Putamen (tissue), 1 donor: ENCODE measurements at places on chromosomes 13 and 19.

- DNase-seq, result peak; percentile 22
Observed at GRCh38 chr19:23273022-23273589, 22.9 kb upstream of the ZNF724 start.

- no peak for DNase-seq
Observed at GRCh38 chr13:87975035-87975434, 303.9 kb downstream of the SLITRK5 start.

DNA sequence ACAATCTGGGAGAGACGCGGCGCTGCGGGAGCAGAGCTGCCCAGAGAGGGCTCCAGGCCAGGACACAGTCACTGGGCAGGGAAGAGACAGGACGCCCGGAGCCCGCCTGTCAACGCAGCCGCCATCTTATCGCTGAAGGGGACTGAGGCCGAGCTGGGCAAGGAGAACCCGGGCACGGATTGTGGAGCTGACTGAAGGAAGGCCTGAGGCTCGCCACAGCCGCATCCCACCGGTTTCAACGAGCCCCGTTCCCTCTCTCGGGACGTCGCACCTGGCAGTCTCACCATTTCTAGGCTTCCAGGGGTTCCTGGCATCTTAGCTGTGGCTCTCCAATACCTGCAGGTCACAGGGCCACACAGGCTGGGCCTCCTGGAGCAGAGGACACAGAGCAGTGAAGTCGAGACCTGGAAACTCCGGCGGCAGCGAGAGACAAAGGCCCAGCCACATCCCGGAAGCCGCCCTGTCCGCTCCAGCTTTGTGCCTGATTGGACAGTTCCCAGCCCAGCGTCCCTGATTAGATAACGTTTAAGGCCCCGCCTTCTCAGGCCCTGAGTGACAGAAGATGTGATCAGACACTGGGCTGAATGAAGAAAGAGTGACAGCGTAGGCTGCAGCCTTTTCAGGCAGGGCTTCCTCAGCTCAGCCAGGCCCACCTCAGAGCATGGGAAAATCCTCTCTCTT, at the start of gene ZNF91:
Gene ZNF91, minus strand, starts transcription at position 431 of the 681 bp plus-strand sequence. Its CDS starts 117 bp downstream, at position 314.
- DNase-seq, result peak; percentile 98

DNA sequence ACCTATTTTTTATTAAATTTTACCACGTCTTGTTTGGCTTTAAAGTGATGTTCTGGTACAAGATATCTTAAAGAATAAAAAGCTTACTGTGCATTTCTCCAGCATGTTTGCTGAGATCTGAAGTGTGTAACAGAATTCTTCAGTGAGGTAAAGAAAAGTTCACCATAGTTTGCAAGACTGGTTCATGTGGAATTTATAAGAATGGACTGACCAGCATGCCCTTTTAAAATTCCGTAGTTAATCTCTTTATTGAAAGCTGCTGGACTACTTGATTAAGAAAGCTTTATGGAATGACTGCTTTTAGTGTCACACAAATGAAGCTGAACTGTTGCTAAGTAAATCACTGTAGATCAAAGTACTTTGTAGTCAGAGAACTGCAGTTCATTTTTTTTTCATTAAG, 119.2 kb downstream of the GPC6 start:
- no peak for DNase-seq

- no peak for DNase-seq
Observed at GRCh38 chr13:100835695-100836094, 161.1 kb upstream of the TMTC4 start.

GRCh38 chr19:29676586-29676985, 11.3 kb downstream of the PLEKHF1 start:
- DNase-seq, result no peak

- no peak for DNase-seq
Observed at GRCh38 chr19:36638862-36639510, 27.7 kb downstream of the ZNF461 start.
